ENCODE measurements at places on chromosomes 13 and 19.

GRCh38 chr13:64510747-64511146, 2719.4 kb downstream of the PCDH9 start:
- DNase-seq: no peak

DNA sequence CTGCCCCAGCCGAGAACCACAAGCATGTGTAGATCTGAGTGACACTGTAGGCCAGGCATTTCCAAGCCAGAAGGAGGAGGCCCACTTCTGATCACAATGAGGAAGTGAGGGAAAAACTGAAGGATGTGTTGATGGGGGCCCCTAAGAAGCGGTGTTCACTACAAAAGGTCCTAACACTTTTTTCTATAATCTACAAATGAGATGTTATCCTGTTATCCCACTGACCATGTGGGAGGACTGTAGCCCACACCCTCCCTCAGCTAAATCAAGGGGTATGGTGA, 99.0 kb upstream of the MCF2L start:
- no peak for DNase-seq

GRCh38 chr13:23865026-23865425, 24.2 kb downstream of the MIPEP start:
- no peak for DNase-seq

- DNase-seq: no peak
Measured at GRCh38 chr13:37429976-37430375, 168.6 kb downstream of the POSTN start.

GRCh38 chr13:112994084-112994780, 25.2 kb downstream of the MCF2L start:
- no peak for DNase-seq

DNA sequence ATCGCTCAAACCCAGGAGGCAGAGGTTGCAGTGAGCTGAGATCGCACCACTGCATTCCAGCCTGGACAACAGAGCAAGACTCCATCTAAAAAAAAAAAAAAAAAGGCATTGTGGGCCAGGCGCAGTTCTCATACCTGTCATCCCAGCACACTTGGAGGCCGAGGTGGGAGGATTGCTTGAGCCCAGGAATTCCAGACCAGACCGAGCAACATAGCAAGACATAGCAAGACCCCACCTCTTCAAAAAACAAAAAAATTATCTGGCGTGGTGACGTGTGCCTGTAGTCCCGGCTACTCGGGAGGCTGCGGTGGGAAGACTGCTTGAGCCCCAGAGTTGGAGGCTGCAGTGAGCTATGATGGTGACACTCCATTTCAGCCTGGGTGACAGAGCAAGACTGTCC, 18.0 kb downstream of the PIP5K1C start:
- DNase-seq: no peak

DNA sequence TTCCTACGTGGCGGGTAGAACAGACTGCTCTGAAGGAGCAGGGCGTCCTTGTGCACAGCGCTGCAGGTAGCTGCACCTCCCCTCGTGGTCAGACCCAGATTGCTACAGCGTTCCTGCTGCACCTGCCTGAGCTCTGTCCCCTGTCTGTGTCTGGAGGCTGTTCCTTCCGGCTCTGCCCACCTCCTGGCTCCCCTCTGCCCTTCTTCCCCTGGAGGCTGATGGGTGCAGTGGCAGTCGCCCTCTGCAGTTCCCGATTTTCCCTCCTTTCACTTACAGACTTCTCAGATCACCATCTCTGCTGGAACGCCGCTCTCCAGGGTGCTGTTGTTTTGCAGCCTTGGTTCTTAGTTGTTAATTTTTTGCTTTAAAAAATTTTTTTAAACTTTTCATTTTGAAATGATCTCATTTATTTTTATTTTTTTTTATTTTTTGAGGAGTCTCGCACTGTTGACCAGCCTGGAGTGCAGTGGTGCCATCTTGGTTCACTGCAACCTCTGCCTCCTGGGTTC, 53.6 kb downstream of the SMARCA4 start:
- no peak for DNase-seq

DNA sequence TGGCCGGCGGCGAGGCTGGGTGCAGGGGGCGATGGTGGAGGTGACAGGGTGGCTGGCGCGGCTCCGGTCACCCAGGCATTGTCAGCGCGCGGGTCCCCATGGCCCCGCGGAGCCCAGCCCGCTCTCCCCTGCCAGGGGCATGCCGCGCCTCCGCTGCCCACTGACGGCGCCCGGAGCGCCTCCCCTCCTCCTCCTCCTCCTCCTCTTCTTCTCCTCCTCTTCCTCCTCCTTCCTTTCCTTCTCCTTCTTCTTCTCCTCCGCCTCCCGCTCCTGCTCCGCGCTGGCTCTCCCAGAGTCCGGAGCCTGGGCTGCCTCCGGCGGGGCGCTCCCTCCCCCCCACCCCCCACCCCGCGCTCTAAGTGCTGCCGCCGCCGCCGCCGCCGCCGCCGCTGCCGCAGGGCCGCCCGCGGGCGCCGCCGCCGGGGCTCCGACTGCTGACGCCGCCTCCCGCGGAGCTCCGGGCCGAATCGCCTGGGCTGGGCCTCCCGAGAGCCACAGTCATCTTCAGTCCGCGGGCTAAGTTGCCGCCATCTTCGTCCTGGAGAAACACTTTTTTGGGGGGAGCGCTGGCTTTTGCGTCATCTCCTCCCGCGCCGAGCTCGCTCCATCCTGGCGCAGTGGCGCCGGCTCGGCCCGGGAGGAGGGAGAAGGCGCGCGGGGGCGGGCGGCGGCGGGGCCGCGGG, 348.3 kb downstream of the LIG4 start:
- DNase-seq: no peak

GRCh38 chr13:23949200-23949599, 51.9 kb upstream of the C1QTNF9B start:
- no peak for DNase-seq

DNA sequence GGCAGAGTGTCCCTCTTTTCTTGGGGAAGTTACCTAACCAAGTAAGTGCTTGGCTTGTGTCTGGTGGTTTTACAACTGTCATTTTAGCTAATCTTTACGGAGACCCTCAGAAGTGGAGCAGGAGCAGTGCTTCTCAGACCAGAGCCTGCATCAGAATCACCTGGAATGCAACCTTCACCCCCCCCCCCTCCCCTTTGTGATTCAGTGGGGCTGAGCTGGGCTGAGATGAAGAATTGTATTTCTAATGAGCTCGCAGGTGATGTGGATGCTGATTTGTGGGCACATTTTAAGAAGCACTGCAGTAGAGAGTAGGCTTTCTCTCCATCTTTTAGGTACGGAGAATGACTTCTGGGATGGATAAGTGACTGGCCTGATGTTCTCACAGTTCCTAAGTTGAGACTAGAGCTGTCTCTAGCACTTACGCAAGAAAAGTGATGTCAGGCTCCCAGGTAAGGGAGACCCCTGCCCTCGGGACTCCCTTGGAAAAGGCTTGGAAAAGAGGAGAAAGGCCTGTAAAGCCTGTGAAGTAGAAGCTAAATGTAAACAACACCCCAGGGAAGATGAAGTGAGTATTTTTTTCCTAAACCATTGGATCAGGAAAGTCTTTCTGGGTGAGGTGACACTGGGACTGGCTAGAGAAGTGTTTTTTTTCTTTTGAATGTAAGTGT, 23.3 kb upstream of the RNF113B start:
- no peak for DNase-seq

DNA sequence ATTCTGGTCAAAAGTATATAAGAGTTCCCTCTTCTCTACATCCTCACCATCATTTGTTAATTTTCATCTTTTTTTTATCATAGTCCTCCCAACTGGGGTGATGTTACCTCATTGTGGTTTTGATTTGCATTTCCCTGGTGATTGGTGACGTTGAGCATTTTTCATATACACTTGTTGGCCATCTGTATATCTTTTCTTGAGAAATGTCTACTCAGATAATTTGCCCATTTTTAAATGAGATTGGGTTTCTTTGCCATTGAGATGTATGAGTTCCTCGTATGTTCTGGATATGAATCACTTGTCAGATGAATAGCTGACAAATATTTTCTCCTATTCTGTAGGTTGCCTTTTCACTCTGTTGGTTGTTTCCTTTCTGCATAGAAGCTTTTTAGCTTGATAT, 2.4 kb downstream of the CD33 start:
- no peak for DNase-seq

DNA sequence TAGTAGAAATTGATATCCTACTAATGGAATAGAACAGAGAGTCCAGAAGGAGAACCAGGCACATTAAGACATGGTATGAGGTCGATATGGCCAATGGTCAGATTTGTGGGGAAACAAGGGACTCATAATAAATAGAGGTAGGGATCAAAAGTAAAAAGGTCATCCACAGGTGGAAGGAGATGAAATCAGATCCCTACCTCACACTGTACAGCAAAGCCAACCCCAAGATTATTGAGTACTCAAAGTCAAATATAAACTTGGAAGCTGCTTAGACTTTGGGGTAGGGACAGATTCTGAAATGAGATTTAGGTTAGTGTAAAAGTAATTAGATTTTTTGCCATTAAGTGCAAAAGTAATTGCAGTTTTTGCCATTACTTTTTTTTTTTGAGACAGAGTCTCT, 40.7 kb downstream of the BICRA start:
- DNase-seq: no peak

- DNase-seq: no peak
Measured at GRCh38 chr13:39023761-39024160, 14.1 kb downstream of the PROSER1 start.

DNA sequence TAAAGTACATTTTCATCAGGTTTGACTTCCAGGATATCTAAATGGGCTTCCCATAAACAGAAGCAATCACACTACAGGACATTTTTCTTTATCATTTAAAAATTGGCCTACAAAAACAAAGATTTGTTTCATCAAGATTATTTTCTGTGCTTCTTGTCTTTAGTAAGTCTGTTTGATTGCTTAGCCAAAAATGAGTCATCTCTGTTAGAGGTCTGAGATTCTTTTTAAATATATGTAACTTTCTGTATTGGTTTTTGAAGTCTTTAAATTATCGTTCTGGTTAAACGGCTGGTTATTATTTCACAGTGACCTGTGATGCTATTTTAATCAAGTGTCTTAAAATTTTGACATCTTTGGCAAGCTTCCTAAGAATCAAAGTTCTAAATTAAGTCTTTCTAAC, 62.7 kb downstream of the SLITRK1 start:
- DNase-seq: no peak

DNA sequence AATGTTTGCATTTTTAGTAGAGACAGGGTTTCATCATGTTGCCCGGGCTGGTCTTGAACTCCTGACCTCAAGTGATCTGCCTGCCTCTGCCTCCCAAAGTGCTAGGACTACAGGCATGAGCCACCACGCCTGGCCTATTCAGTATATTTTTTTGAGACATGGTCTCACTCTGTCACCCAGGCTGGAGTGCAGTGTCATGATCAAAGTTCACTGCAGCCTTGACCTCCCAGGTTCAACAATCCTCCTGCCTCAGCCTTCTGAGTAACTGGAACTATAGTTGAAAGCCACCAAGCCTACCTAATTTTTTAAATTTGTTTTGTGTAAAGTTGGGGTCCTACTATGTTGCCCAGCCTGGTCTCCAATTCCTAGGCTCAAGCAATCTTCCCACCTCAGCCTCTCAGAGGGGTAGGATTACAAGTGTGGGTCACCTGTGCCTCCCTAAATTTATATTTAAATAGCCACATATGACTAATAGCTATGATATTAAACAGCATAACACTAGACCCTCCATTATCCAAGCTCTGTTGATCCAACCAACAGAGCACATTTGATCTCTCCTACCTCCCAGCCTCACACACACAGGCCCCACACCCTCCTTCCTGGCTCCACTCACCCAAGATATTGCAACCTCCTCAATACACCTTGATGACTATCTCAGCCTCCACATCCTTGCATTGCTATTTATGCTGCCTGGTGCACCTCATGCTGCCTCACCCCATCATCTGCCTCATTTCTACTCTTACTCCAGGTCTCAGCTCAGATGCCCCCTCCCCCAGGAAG, 2.1 kb upstream of the CEACAM19 start:
- DNase-seq: no peak

- DNase-seq: no peak
Measured at GRCh38 chr19:11414544-11414943, 4.6 kb downstream of the RGL3 start.

DNA sequence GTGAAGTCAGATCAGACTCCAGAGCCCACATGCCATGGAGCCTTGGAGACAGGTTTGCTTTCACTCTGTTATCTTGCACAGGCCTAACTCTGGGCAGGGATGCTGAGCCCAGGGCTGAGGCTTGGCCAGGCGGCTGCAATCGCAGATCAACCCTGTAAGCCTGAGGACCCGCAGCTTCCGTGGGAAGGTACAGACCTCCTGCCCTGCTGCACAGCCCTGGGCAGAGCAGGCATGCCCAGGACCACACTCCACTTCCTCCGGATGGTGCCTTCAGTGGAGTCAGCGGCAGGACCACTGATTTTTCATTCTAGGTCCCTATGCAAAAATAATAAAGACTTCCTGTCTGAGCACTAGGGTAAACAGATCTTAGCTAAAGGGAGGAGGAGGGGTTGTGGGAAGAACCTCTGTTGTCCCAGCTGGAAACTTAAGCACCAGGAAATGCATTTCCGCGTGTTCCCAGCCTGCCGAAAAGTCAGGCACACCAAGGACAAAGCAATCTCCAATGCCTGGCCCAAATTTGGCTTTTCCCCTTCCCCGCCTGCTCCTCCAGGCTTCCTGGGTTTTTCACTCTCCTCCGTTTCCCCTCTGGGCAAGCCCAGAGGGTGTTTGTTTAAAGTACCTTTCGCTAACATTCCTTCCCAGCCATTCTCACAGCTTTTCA, 87.3 kb downstream of the KCTD15 start:
- DNase-seq: no peak

DNA sequence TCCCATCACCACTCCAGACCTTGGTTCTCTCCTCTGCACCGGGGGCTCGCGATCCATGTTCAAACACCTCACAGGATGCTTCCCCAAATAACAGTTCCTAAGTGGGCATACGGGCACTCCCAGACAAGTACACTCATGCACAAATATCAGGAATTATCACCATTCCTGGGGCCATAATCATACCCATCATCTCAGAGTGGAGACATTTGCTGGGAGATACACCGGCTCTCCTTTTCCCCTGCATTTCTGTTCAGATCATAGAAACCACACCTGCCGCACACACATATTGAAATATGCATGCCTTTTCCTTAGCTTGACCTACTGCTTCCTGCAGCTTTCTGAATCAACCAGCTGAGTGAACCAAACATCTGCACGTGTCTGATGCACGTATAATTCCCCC, 33.9 kb upstream of the MBNL2 start:
- no peak for DNase-seq

DNA sequence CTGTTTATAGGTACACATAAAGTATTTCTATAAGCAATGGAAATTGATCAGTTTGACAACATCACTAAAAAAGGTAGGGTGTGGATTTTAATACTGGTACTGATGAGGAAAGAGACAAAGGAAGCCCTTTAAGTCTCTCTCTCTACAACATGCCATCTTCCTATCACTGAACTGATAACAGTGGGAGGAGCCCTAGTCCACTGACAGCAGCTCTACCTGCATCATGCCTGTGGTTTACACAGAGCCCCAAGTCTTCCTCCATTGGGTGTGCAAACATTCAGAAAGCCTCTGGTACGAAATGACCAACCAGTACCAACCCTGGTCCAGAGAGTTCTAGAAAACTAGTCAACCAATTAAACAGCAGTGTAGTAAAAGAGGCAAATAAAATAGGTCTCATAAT, 53.4 kb downstream of the KLF12 start:
- no peak for DNase-seq
